ENCODE measurements at places on chromosomes 6 and 20.

DNA sequence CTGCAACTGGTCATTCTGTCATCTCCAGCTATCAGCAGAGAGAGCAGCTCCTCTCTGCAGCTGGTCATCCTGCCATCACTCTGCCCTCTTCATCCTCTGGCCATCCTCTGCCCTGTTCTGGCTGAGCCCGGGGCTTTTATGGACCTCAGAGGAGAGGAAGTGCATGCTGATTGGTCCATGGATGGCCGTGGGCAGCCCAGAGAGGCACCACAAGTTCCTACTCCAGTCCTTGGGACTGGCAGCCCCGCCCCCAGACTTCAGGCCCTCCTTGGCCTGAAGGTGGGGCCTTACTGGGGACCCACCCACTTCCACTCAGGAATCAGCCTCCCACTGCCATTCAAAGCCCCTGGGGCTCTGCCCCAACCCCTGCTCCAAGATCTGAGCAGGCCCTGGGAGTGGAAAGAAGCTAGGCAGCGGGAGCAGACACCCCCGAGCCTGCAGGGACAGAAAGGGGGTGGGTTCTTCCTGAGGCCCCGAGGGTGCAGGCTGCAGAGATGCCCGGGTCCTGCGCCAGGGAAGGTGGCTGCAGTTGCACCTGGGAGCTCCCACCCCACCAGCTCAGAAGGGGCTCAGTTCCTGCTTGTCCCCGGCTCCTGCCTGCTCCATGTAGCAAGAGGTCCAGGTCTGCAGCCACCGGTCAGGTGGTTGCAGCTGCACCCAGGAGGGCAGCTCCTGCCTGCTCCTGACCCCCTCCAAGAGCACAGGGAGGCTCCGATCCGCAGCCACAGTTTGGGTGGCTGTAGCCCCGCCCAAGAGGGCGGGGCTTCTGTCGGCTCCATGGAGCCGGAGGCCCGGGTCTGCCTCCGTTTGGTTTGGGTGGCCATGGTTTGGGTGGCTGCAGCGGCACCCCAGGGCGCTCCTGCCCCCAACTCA is 34.1 kb upstream of the HMGA1 start:
- DNase-seq = no peak

DNA sequence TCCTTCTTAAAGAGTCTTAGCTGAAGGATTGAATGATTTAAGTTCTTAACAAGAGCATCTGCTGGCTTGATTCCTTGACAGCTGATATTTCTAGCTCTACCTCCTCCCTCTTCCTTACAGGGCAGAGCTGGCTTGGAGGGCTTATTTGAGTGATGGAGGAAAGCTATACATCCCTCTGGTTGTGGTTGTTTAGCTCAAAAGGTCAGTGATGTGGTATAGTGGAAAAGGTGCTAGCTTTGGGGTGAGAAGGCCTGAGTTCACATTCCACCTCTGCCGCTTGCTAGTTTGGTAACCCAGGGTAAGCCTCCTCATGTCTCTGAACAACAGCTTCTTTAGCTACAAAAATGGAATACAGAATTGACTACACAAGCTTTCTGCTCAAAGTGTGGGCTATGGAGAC is 8.3 kb downstream of the CHMP4B start:
- DNase-seq = no peak

DNA sequence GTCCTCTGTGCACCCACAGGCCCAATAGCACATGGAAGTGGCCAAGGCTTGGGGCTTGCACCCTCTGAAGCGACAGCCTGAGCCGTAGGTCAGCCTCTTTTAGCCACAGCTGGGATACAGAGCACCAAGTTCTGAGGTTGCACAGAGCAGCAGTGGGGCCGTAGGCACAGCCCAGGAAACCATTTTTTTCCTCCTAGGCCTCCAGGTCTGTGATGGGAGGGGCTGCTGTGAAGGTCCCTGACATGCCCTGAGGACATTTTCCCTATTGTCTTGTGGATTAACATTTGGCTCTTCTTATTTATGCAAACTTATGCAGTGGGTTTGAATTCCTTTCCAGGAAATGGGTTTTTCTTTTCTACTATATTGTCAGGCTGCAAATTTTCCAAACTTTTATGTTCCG is 878.7 kb upstream of the MAN1A1 start:
- no peak for DNase-seq

DNA sequence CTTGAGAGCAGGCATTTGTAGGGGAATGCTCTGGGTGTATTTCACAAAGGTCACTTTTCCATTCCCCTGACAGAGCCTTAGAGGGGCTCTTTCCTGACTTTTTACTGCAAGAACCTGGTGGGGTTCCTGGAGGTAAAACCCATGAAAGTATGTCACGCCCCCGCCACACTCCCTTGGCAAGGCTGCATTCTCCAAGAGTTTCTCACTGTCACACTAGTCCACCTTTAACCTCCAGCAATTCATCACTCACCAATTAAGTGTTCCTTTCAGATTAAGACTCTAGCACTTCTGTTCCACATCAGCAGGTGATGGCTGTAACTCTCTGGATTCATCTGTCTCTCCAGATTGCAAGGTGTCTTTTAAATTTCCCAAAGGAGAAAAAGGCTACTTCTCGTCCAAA is 32.7 kb upstream of the NKX2-4 start:
- DNase-seq = no peak

DNA sequence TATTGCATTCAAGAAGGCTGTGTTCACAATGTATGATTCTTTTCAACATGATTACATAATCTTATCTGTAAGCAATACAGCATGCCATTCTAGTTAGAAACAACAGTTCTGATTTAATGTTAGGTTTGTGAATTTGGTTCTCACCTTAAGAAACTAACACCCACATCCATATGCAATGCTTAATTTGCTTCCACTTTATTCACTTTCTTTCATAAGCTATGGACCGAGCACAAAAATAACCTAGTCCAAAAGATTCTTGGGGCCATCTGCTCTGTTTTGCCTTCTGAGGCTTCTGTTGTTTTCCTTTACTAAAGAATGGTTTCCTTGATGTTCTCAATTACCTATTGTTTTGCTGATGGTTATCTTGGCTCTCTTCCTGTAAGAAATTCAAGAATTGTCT is 258.2 kb downstream of the EYS start:
- no peak for DNase-seq

DNA sequence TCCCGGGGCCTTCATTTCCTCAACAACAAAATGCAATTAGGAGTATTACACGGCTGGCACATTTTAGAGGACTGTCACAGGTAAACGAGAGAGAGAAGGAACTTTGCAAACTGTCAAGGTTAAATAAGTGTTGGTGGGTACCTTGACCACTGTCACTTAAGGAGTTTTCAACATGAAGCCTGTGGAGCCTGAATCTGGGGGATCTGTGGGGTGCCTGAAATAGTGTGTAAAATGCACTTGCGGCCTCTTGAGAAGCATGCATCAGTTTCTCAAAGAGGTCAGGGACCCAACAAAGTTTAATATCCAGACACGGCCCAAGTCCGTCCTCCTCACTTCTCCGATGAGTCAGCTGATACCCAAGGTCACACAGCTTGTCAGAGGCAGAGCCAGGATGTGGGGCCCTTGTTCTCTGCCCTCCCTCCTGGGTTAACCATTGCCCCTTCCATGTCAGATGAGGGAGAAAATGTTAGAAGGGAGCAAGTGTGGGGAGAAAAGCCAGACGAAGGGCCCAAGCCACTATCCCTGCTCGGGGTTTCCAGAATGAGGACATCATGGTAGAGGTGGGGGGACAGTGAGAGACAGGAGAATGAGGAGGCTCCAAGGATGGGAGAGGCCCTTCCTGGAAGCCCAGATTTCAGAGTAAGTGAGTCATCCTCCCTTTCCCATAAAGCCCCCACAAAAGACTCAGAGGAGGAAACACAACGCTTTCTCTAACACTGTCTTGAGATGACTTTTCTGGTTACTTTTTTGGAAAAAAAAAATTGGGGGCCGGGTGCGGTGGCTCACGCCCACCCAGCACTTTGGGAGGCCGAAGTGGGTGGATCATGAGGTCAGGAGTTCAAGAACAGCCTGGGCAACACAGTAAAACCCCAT is 42.2 kb downstream of the C6orf132 start:
- no peak for DNase-seq

DNA sequence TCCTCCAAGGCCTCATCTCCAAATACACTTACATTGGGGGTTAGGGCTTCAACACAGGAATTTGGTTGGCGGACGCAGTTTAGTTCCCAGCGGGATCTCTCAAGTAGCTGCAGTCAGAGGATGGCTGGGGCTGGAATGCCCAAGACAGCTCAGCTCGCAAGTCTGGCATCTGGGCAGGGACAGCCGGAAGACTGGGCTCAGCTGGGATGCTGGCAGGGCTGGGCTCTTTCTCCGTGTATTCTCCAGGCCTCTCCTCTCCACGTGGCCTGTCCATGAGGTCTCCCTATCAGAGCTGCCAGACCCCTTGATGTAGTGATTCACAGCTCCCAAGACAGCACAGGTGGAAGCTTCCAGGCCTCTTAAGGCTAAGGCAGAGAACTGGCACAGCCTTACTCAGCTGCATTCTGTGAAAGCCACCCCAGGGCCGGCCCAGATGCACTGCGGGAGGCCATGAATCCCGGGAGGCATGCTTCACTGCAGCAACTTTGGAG is 5.0 kb downstream of the FGD2 start:
- DNase-seq = no peak

DNA sequence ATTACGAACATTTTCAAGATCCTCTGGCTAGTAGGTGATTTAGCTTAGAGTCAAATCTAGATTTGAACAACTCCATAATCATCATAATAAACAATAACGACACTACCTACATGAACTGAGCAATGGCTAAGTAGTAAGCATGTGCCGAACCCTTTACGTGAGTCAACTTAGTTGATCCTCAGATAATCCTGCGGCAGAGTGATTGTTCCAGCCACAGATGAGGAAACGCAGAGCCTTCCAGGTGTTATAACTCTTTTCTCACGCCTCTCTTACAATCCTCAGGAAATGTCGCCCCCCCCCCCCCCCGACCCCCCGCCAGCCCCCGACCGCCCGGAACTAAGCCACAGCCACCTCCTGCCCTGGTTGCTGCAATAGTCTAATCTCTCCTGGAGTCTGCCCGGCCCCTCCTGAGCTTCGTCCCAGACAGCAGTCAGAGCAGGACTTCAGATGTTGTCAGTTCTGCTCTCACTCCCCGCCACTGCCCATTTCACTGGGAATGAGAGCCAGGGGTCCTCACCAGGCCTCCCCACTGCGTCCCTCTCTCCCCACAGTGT is 141.5 kb upstream of the AGPAT4 start:
- no peak for DNase-seq

DNA sequence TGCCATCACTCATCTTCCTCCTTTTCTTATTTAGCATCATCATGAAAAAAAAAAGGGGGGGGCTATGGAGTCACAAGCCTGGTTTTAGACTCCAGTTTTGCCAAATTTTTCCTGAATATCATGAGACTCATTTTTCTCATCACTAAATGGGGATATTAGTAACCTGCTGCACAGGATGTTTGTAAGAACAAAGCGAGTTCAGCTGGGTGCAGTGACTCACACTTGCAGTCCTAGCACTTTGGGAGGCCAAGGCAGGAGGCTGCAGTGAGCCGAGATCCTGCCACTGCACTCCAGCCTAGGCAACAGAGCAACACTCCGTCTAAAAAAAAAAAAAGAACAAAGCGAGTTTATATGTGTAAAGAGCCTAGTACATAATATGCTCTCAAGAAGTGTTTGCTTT is 82.8 kb downstream of the TFAP2A start:
- no peak for DNase-seq

DNA sequence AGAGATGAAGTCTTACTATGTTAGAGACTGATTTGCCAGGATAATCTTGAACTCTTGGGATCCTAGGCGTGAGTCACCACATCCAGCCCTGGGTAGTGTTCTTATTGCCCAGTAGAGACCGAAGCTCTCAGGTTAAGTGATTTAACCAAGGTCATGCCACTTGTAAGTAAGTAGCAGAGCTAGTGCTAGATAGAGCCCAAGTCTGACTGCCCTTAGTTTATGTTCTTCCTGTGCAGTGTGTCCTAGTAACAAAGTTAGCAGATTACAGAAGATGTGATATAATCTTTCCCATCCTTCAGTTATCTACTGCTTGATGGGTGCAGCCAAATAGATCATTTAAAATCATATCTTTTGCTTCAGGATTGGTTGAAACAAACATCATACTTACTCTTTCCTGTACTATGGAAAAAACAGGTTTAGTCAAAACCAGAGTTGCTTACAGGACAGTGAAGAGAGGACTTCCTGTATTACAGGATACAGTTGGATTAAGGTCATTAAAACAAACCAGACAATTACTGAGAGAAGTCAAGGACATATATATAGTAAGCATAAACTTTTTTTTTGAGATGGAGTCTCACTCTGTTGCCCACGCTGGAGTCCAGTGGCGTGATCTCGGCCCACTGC is 9.5 kb upstream of the PABPC1L start:
- DNase-seq = no peak

DNA sequence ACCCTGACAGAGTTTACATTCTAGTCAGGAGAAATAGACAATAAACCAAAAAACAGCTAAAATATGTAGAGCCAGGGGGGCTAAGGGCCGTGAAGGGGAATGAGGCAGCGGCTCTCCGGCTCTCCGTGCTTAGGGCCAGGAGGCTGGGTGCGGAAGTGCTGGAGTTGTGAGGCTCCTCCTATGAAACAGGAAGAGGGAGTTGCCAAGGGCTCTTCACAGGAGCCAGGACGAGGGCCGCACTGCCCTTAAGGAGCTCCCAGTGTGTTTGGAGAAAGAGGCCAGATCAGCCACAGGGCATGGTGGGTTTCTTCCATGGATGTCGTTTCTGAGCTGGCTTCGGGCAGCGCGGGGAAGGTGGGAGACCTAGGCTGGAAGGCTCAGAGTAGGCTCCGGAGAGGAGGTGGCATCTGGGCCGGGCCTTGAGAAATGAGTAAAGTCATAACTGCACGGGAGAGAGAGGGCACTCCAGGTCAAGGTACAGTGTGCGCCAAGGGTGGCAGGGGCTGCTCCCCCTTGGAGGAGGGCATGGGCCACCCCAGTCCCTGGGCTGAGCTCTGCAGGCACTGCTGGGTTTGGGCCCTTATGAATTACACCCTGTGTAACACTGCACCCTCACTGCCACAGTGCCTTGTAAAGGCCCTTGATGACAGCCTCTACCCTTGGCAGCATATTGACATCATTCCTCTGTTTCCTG is 20.8 kb upstream of the MLN start:
- DNase-seq = no peak

GRCh38 chr6:52675372-52675771 is 4.5 kb downstream of the TMEM14A start:
- no peak for DNase-seq

GRCh38 chr6:14109411-14109826 is 8.2 kb upstream of the CD83 start:
- DNase-seq = no peak

GRCh38 chr20:41306061-41306727 is 11.3 kb downstream of the ZHX3 start:
- no peak for DNase-seq

- no peak for DNase-seq
These were observed 131.3 kb downstream of the GJA10 start for GRCh38 chr6:90025523-90026061.

- no peak for DNase-seq
These were observed 327.5 kb upstream of the EPHA7 start for GRCh38 chr6:93746892-93747291.

- DNase-seq = no peak
These were observed 29.4 kb upstream of the CCR6 start for GRCh38 chr6:167093406-167093921.

GRCh38 chr6:6678811-6679210 is 90.3 kb downstream of the LY86 start:
- no peak for DNase-seq

All from D721Med (cell line).